T-helper 2 cell treated with Interferon-gamma antibody and Interleukin-4, amounts not matched to agents 5 μg/mL and 100 μg/mL, for 36 hours (primary cell): ENCODE measurements at places on chromosomes 7 and 10.

- no peak for DNase-seq
These were observed 560.2 kb downstream of the TCERG1L start for GRCh38 chr10:130751106-130751840.

DNA sequence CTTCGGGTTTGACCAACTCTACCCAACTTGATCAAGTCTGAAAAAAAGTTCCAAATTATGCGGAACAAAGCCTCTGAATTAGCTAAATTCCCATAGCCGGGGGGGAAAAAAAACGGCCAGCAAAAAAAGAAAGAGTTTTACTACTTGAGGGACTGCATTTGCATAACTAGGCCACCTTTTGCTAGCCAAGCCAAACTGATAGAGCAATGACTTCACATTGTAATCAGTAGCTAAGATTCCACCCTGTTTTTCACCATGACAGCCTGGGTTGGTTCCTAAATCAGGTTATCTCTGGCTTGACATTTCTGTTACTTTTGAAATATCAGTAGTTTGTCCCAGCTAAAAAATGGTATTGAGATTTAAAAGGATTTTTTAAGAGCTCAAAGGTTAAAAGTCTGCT lies 31.4 kb upstream of the CREB3L2 start:
- no peak for DNase-seq

GRCh38 chr10:52469970-52470705 lies 156.1 kb downstream of the DKK1 start:
- DNase-seq = no peak

DNA sequence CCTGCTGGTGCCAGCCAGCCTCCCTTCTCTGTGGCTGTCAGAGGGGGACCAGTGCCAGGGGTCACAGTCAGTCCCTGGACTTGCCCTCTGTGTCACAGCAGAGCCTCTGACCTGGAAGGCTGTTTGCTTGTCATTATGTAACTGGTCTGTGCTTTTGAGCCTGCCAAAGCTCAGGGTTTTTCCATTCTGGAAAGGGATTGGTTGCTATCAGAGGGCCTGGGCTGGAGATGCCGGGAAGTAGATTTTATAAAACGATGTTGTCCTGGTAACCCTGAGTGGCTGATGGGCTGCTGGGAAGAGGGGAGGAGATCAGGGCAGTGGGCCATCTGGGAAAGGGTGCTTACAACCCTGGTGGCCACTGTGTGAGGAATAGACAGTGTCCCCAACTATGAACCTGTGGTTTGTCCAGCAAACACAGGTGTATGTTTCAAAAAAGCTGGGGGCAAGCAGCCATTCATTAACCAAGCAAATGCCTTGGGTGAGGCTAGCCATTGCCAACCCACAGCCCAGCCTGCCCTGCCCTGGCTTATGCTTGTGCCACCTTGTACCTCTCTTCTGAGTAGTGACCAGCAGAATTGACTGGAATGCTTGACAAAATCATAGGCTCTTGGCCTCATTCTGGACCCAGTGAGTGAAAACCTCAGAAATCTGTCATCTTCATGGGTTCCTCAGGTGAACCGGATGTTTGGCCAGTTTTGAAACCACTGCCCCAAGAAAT lies 21.6 kb downstream of the SFTPD start:
- DNase-seq = no peak

DNA sequence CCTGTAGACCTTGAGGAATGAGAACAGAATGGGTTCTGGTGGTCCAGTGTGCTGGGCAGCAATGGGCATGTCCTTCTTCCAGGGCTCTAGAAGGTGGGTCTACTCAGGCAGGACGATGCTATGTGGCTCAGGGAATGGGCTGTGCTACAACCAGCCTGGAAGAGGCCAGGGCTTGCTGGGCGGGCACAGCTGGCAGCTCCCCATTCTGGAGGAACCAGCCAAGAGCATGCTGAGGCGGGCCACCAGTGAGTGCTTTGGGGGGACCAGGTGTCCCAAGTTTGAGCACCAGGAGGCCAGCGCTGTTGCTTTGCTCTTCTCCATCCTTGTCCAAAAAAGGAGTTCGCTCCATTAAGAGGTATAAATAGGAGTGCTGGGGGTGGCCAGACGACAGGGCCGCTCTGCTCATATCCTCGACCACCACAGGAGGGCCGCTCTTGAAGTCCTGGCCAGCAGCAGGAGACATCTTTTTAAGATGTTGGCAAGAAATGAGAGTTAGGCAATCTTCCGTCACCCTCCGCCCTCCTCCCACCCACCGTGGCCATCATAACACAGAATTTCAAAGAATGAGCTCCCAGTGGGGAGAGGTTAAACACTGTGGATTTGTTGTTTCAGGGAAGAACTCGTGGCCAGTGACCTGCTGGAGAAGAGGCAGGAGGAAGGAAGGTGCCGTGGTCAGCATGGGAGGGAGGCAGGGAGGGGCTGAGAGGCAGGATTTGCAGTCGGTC lies 141.3 kb downstream of the GRK5 start:
- no peak for DNase-seq

GRCh38 chr7:137328373-137329120 lies 15.0 kb downstream of the PTN start:
- no peak for DNase-seq

- no peak for DNase-seq
These were observed 31.1 kb downstream of the HOXA1 start for GRCh38 chr7:27064661-27065060.

DNA sequence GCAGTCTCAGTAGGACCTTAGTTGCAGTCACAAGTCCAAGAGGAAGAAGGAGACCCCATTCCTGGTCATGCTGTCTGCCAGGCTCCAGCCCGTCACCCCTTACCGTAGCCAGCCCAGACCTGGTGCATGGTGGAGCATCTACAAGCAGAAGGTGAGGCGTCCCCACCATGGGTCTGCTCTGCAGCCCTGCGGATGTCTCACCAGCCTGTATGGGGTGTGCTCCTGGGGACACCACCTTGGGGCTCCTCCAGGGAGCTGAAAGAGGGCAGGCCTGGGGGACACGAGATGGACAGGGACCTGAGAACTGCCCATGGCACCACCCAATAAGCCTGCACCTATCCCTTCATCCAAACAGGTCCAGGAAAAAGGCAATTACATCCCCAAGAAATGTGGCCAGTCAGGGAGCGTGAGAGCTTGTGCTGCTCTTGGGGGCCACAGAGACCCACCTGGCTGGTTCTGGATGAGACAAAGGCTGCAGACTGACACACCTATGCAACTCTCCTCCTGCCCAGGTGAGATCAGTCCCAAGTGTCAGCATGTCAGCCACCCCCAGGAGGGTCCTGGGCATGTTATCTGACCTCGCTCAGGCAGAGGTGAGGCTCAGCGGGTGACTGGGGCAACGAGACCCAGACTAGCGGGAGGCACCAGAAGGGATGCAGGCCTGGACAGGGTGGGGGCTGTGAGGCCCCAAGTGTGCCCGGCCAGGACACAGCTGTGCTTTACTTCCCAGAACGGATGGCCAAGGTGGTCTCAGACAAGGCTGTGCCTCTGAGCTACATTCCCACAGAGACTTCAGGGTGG lies 84.5 kb upstream of the RET start:
- no peak for DNase-seq

DNA sequence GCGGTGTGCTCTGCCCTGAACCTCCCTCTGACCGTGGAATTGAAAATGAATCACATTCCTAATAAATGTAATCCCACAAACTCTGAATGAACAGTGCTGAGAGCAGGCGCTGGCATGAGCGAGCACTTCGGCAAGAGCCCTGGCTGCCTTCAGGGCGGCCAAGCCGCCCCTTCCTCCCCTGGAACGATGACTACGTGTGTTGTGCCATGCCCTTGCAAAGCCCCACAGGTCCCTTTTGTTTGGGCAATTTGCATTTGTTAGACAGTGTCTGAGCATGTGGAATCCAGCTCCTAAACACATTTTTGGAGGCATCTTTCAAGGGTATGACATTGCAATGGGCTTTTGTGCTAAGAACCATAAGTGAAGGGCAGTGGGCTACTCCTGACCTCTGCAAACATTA lies 95.6 kb upstream of the MKI67 start:
- no peak for DNase-seq

DNA sequence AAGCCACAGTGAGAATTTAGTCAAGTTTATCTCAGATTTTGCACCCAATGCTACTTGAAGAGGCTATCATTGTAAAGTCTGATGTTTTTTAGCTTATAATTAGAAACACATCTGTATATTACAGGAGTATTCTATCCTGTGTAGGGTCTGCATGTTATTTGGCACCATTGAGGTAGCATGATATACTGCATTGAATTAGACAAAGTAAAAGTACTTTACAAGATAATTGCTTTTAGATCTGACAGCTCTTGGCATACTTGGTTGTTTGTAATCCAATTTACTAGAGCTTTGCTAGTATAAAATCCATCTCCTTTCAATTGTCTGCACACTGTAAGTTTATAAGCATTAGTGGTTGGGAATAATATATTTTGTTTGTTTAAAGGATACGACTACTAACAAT lies 714.3 kb downstream of the ANKRD7 start:
- DNase-seq = no peak

DNA sequence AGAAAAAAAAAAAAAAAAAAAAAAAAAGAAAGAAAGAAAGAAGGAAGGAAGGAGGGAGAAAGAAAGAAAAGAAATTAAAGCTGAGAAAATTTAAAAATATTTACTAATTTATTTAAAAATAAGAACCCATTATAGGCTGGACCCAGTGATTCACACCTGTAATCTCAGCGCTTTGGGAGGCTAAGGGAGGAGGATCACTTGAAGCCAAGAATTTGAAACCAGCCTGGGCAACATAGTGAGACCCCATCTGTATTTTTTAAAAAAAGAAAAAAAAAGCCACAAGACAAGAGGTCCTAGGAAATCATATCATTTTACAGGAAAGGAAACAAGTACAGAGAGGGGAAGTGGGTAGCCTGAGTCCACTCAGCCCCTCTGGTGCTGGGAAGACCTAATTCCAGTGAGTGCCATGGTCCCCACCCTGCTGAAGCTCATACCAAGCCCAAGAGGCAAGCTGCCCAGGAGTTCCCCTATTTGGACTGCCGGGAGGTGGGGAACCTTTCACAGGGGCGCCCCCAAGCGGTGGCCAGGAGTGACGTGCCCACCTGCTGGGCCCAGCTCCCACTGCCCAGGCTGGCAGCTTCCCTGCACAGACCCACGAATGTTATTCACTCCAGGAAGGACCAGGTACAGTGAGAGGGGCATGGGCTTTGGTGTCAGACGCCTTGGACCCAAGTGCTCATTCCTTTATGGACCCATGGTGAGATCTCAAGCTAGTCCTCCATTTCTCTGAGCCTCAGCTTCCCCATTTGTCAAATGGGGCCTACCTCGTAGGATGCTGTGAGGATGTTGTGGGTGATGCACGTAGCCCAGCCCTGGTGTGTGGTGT lies 133.6 kb downstream of the ZMIZ1 start:
- peak; percentile 19 for DNase-seq

DNA sequence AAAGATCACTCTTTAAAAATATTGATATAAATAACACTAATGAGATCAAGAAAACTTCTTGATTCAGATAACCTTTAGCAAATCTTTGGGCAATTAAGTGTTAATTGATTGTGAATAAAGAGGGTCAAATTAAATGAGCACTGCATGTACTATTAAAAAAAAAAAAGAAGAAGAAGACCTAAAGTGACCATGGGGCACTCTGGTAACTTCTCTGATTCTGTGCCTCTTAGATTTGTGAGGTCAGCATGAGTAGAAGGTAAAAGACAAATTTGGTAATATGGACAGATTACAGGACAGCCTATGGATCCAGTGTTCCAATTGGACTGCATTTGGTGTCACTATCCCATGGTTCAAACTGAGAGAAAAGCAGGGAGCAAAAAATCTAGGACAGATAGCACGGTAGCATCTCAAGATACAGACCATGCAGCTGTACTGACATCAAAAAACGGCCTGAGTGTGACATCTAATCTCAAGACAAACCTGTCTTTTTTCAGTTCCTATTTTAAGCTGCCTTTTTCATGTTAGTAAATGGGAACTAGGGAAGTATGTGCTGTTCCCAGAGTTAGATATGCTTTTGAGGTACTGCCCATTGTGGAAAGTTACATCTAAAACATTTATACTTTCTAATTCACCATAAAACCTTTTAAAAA lies 128.0 kb downstream of the KCND2 start:
- DNase-seq = no peak

DNA sequence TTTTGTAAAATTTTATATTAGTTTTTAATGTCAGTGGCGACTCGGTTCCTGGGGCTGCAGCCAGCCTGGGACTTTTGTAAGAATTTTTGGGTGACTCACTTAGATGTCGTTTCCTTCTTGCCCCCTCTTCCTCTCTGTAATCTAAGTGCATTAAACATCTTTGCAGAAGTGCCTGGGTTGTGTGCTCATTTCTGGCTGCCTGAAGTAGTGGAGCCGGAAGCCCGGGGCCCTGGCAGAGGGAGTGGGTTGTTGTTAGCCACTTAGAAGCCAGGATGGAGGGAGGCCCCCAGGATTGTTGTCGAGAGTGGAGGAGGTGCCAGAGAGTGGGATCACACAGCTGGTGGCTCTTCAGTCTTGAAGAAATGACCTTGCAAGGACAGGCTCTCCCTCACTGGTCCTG lies 11.0 kb upstream of the TRIM8 start:
- DNase-seq = peak; percentile 41

DNA sequence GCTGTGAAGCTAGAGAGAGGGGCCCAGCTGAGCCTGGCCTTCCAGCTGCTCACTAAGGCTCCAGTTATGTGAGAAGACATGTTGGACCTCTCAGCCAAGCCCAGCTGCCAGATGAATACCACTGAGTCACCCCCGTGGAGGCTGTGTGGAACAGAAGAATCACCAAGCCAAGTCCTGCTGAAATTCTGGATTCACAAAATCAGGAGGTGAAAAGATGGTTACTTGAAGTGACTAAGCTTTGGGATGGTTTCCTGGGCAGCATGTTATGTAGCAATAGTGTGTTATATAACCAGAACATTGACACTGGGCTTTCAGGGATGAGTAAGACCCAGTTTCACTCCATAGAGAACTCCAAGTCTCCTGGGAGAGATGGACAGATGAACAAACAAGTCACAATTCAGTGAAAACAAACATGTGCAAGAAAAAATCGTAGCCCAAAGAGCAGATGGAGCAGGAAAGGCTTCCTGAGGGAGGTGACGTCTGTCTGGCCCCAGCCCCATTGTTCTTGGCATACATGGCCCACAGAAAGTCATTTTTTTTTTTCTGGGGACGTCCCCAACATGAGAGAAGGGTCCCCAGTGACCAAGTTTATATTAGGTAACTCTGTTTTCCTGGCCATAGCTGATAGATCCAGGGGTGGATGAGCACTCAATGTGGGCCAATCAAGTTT lies 64.1 kb upstream of the PDZD8 start:
- DNase-seq = no peak

DNA sequence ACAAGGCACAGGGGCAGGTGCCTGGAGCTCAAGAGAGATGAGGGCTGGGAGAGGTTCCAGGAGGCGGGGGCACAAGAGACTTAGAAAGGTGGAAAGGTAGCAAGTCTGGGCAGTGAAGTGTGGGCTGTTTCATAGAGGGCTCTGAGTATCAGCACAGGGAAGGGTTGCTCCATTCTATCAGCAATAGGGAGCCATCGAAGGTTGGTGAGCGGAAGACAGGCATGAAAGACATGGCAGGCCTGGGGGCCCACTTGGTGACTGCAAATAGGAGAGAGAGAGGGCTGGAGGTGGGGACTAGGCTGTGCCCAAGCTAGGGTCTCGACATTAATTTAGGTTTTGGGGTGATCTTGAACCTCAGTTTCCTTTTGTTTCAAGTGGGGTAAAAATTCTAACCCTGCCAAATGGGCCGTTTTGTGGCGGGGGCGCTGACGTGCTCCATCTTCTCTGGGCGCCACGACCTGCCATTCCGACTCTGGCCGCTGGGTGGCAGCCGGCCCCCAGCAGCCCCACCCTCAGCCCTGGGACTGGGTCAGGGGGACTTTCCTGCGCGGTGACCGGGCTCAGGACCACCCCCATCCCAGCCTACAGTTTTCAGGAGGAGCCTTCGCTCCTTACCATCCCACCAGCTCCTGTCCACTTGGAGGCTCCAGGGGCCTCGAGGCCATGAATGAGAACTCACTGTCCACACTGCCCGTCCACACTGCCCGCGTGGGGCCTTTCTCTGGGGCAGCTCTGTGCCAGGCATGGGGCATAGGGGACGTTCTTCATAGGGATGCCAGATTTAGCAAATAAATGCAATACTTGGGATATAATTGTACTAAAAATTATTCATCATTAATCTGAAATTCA lies 37.2 kb upstream of the PCBD1 start:
- DNase-seq = peak; percentile 18
